Hippocampal formation (tissue), 2 donors: ENCODE measurements at places on chromosomes 6 and 20.

DNA sequence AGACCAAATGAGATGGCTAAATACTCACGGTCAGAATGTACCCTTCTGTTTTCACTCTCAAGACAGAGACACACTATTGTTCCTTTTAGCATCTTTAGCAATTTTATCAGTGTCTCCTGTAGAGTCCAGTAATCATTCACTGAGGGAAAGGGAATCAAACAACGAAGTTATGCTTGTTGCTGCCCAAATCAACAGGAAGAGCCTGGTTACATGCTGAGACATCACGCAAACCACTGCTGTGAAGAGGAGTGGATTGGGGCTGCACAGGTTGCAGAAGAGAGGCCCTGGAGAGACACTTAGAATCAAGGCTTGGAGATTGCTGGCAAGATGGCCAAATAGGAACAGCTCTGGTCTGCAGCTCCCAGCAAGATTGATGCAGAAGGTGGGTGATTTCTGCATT is 40.5 kb upstream of the B3GAT2 start:
- no peak for DNase-seq

- DNase-seq: peak; percentile 73
Measured at GRCh38 chr6:52286798-52287432, 2.4 kb upstream of the MCM3 start.

- DNase-seq: no peak
Measured at GRCh38 chr20:61778495-61778863, 287.2 kb downstream of the TAF4 start.

GRCh38 chr20:62724692-62725595 is 16.3 kb downstream of the NTSR1 start:
- DNase-seq: no peak

GRCh38 chr20:62584671-62585460 is 57.4 kb upstream of the SLCO4A1 start:
- no peak for DNase-seq

GRCh38 chr20:57578476-57579165 is 17.7 kb downstream of the PCK1 start:
- no peak for DNase-seq

- DNase-seq: no peak
Measured at GRCh38 chr6:128479048-128479666, 41.2 kb downstream of the PTPRK start.

GRCh38 chr20:2541940-2542339 is 5.6 kb downstream of the TMC2 start:
- no peak for DNase-seq

DNA sequence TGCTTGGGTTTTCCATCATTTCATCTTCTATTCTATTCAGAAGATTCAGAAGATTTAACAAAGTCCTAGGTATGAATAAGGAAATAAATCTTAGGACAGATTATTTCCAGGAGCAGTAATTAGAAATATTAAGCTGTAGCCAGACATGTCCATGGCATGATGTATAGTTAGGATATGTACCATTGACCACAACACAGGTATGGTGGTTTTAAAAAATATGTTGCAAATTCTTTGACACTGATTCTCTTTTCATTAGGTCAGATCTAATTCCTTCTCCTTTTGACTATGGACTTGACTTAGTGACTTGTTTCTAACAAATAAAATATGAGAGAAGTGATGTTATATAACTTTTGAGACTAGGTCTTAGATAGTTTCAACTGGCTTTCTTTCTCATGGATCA is 23.5 kb upstream of the PDE7B start:
- no peak for DNase-seq

GRCh38 chr6:45415315-45415714 is 37.6 kb upstream of the SUPT3H start:
- no peak for DNase-seq

GRCh38 chr6:40398810-40399477 is 188.2 kb downstream of the LRFN2 start:
- DNase-seq: no peak

DNA sequence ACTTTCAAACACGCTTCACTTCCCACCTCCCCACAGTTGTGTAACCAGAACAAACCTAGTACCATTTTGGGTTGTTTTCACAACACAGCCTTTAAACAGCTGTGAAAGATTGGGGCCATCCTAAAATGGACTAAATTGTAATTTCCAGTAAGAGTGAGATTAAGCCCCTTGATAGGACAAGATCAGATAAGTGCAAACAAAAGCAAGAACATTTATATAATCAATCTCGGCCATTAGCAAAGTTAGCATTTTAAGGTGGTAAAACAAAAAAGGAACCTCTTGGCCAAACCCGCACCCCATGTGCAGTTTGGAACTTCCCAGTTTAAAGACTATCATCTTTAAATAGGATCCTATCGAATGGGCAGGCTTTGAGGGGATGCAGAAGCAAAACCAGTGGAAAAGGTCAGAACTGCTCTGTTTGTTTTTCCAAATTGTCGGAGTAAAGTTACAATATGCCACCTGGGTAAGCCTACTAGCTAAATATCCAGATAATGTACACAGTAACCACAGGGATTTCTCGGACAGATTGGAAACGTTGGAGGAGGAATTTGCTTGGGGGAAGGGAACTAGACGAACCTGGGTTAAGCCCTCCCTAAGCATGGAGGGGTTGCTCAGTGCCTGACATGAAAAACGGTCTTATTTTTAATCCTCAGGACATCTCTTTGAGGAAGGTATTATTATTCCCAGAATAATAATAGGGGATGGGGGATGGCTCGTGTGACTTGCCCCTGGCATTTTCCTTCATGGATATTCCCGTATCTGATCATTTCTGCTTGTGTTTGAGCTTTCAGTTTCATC is 159.8 kb upstream of the SALL4 start:
- DNase-seq: no peak

GRCh38 chr6:159919800-159920199 is 29.0 kb downstream of the MAS1 start:
- DNase-seq: no peak

DNA sequence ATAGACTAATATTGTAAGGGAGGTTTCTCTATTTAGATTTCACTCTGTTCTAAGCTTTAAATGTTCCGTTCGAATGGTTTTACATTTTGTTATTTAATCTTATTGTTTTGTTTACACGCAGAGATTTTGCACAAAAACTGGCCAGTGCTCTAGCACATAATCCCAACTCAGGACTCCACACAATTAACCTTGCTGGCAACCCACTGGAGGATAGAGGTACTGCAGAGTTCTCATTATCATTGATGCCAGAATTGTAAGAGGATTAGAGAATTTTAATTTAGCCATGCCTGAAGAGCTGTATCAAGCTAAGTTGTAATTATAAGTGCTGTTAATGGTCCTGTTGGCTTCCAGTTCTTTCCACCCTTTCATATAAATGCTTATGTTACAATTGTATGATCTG is 179.7 kb upstream of the SCGN start:
- DNase-seq: no peak

DNA sequence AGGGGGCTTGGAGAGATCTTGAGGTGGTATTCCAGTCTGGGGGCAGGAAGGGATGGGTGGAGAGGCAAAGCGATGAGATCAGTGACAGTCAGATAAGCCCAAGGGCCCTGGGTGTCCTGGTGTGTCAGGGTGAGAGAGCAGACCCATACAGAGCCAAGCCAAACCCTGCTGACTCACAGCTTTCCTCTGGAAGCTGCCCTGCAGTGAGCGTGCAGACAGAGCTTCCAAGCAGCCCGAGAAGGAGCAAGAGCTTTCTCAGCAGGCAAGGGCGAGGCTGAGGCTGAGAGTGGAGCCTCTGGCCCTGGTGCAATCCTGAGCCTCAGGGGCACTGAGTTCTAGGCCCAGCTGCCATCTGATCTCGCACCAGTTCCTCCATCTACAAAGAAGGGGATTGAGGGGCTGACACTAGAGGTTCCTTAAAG is 91.1 kb upstream of the HIVEP1 start:
- no peak for DNase-seq

DNA sequence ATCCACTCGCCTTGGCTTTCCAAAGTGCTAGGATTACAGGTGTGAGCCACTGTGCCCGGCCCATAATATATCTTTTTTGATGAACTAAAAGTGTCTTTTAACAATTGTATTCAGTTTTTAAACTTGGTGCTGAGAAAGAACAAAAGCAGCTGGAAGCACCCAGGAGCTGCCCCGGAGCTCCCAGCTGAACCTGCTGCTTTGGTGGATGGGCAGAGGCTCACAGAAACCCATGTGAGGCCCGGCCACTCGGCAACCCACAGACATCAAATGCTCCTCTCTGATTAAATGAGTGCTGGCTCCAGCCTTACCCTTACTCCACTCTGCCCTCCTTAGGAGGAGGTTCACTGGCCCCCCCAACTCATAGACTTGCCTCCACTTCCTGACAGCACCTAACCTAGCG is 59.4 kb upstream of the FRMD1 start:
- DNase-seq: no peak

DNA sequence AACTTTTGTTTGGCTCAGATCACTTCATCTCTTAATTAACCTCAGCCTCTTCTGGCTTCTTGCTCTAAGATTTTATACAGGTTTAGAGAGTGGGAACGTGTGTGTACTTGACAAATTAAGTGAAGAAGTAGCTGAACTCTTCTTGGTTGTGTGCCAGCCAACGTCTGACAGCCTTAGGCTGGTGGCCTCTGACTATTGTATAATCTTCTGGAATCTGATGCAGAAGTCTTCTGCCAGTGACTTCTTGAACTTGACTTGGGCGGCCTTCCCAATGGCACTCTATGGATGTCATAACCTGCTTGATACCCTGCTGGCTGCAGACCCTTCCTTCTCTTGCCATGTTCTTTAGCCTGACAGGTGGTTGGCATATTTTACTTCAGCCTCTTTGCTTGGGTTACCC is 660.5 kb downstream of the DOK5 start:
- no peak for DNase-seq

DNA sequence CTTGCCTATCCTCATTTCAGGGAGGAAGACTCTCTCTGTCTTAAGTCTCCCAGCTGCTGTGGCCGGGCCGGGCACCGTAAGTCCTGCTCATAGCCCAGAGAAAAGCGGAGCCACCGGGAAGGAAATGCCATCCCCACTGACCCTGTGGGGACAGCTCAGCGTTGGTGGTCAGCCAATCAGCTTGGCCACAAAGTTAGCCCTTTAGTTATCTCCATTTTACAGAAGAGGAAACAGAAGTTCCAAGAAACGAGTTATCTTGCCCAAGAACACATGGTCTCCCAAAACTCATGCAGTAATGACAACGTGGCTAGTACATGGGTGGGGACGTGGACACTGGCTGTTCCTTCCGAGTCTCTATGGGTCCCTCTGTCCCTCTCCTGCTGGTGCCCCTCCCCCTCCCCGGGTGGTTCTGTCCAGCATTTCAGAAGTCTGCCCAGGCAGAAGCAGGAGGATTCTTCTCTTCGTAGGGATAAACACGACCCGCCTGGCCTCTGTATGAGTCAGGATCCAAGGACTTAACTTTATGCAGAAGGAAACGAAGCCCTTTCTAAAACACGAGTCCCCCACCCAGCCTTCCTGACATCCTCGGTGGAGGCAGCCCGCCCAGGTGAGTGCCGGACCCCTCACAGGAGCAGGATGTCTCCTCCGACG is 273.8 kb downstream of the CDH4 start:
- DNase-seq: no peak
